ENCODE measurements at places on chromosomes 12 and 14. TPM values are rescaled to one million over a fixed set of nuclear protein-coding genes. Genes with fewer than 3 reads are reported as not detected.

The TAS2R19 gene
- total RNA-seq: 2.1 TPM

The PPP1R1A gene
- total RNA-seq: not detected

The MANSC4 gene
- total RNA-seq: not detected

The TAS2R20 gene
- total RNA-seq: 1.6 TPM

The TDRD9 gene
- 0.06 TPM for total RNA-seq

The FITM1 gene
- total RNA-seq: not detected

The PLXNC1 gene
- total RNA-seq: 0.16 TPM

The CNTN1 gene
- total RNA-seq: not detected

The DACT1 gene
- total RNA-seq: 0.32 TPM

The CLEC1A gene
- total RNA-seq: 28.0 TPM

Measured in bladder microvascular endothelial cell (primary cell).